ENCODE measurements at places on chromosomes 6 and 20.
A peak's percentile ranks its signal among the peaks of the same experiment; 100 is the strongest.

DNA sequence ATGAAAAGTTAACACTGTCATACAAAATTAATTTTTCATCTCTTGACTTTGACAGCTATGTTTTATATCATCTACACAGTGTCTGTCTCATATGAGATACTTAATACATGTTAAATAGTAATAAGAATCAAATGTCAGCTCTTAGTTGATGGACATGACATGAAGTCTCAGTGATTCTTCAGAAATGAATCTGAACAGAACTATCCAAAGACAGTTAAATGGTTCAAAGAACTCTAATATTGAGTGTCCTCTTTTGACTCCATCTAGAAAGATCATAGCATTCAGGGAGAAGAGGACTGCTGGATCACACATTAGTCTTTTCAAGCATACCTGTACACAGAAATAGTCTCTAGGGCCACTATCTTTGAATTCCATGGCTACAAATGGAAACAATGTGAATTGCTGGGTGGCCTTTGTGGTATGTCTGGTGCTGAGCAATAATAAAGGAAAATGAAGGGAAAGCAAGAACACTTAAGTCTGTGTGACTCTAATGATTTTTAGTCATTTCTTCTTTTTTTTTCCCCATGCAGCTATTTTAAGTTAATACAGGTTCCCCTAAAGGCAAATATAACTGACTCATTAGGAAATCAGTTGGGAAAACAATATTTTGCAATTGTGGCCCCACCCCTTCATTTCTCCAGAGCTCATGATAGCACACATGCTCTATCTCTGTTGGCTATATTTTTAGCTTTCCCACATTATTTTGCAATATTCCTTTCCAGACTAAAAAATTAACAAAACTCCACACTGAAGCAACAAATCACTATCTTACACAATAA, 367.5 kb downstream of the GRIK2 start:
- DNase-seq = no peak

- DNase-seq = no peak
Observed at GRCh38 chr20:13870170-13870748, 85.4 kb downstream of the NDUFAF5 start.

GRCh38 chr6:26300359-26300758, 64.6 kb upstream of the BTN3A2 start:
- no peak for DNase-seq

- no peak for DNase-seq
Observed at GRCh38 chr6:4543596-4543995, 232.6 kb upstream of the CDYL start.

GRCh38 chr6:165090242-165090641, 219.2 kb downstream of the C6orf118 start:
- DNase-seq = no peak

- DNase-seq = no peak
Observed at GRCh38 chr6:145080651-145081050, 654.7 kb downstream of the EPM2A start.

DNA sequence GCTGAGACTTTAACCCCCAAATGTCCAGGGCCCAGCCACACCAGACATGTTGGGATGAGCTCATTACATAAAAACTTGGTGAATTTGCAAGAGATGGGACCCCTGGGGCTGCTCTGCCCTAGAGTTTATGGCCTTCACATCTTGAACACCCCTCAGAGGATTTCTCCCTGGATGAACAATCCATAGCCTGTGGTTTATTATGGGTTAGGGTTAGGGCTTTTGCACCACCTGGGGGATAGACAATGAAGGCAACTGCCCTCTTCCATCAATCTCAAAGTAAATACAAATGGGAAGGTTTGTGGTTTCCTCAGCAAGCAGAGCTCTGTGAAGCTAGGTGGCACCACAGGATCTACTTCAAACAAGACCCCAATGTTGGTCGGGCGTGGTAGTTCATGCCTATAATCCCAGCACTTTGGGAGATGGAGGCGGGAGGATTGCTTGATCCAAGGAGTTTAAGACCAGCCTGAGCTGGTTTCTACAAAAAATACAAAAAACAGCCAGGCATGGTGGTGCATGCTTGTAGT, 17.4 kb downstream of the SPINT3 start:
- DNase-seq = no peak

DNA sequence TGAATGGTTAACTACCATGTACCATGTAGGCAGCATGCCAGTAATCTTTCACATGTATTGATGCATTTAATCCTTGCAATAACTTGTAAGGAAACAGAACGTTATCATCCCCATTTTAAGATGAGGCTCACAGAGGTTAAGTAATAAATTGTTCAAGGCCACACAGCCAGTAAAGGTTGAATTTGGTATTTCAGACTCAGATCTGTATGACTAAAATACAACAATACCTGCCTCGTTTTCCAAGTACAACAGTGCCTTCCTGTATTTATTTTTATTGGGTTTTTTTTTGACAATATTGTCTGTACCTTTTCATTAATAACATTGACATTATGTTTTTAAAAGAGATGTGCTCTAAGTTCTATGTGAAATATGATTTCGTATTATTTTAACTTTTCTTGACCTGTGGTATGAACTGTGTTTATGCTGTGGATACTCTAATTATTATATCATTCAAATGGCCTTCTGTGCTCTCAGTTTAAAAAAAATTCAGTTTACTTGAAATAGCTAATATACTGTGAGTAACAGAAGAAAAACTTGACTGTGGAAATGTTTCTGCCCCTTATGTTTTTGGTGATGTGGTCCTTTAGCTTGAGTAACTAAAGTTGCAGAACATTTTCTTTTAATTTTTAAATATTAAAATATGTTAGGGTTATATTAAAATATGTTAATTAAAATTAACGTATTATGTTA, 39.7 kb downstream of the XRN2 start:
- DNase-seq = no peak

- DNase-seq = no peak
Observed at GRCh38 chr6:111652156-111652555, 46.5 kb upstream of the TRAF3IP2 start.

GRCh38 chr6:45830441-45831139, 185.1 kb downstream of the CLIC5 start:
- peak; percentile 29 for DNase-seq

DNA sequence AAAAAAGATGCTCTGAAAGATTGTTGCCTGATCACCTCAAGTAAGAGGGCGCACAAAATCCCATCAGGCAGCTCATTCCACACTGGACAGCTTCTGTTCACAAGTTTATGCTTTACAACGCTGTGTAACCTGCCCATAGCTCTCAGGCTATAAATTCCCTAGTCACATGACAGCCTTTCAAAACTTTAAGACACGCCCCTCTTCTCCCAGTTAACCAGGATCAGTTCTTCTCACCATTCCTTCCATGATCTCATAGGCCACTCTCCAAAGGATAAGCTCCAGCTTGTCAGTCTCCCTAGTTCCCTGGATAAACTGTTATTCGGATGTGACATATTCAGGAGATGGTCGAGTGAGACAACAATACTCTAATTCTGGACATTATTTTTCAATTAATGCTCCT, 15.0 kb downstream of the ADNP start:
- DNase-seq = peak; percentile 60

GRCh38 chr6:128099571-128100197, 198.8 kb upstream of the THEMIS start:
- DNase-seq = no peak

GRCh38 chr6:78611102-78611620, 256.2 kb upstream of the IRAK1BP1 start:
- DNase-seq = no peak

DNA sequence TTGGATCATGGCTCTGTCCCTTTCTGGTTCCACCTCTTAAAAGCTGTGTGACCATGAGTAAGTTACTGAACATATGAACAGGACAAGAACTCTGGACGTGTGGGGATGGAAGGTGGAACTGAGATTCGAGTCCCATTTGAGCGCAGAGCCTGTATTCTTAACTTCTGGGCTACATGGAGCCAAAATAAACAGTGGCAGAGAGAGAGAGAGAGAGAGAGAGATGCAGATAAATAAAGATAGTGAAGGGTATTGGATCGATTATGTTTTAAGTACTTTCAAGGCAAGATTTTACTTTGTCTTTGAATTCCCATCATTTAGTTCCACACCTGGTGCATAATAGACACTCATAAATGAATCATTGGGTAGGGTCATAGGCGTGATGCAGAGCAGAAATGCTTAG, 39.7 kb downstream of the SLC35D3 start:
- DNase-seq = no peak

- DNase-seq = no peak
Observed at GRCh38 chr6:111121789-111122350, 34.6 kb downstream of the SLC16A10 start.

- no peak for DNase-seq
Observed at GRCh38 chr6:145139140-145139850, 596.0 kb downstream of the EPM2A start.

DNA sequence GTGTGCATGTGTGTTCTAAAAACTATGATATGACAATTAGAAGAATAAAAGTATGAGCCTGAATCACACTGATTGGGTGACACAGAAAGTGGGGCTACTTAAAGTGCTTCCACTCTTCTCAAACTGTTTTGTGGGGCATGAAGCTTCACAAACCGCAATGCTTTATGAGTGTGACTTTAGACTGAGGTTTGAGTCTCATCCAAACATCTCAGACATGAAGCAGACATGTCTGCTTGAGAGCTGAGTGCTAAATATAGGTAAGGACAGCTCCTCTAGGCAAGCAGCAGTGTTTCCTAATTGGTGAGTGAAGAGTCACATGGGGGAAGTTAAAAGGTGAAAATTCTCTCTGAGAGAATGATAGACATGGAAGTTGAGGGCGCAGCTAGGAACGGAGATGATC, 726.9 kb upstream of the CITED2 start:
- DNase-seq = no peak

- DNase-seq = peak; percentile 19
Observed at GRCh38 chr6:82129797-82130196, 117.7 kb downstream of the IBTK start.

- DNase-seq = no peak
Observed at GRCh38 chr6:107730106-107730505, 94.0 kb downstream of the SCML4 start.

DNA sequence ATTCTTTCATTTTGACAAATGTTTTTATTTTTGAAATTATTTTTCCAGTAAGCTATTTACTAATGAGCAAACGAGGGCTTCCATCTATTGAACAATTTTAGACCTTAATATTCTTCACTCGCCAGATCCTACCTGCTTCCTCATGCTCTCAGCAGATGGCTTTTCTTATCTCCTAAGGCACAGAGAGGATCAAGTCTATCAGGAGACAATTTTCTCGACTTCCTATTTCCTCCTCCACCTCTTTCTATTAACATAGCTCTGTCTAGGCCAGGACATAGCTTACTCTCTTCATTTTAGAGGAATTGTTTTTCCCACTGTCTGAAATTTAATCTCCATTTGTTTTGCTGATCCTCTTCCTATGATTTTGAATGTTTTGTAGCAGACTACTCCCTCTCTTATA, 87.0 kb upstream of the MAN1A1 start:
- no peak for DNase-seq

- no peak for DNase-seq
Observed at GRCh38 chr6:55034752-55035151, 139.6 kb upstream of the HCRTR2 start.

GRCh38 chr20:2416541-2417212, 36.0 kb downstream of the TGM6 start:
- no peak for DNase-seq

GRCh38 chr6:38493931-38494547, 145.7 kb downstream of the BTBD9 start:
- DNase-seq = peak; percentile 85

- no peak for DNase-seq
Observed at GRCh38 chr6:112325444-112325843, 21.7 kb upstream of the RFPL4B start.

GRCh38 chr6:6746333-6746969, 157.9 kb downstream of the LY86 start:
- DNase-seq = no peak

DNA sequence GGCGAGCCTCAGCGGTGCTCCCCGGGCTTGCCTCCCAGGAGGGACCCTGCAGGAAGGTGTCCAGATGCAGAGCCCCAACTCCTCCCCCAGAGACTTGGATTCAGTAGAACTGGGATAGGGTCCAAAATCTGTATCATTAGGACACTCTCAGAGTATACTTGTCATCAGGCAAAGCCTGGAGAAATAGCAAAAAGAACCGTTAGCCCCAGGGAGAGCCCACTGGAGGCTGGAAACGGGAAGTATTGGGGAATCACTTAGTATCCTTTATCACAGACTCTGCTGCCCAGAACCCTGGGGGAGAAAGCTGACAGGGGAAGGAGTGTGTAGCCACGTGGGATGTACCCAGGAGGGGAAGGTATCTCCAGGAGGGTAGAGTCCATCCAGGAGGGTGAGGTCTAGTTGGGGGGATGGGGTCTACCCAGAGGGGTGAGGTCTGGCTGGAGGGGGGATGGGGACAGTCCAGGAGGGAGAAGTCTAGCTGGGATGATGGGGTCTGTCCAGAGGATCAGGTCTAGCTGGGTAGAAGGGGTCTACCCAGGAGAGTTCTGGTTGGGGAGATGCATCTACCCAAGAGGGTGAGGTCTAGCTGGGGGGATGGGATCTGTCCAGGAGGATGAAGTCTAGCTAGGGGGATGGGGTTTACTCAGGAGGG, 107.2 kb downstream of the LY86 start:
- peak; percentile 54 for DNase-seq

DNA sequence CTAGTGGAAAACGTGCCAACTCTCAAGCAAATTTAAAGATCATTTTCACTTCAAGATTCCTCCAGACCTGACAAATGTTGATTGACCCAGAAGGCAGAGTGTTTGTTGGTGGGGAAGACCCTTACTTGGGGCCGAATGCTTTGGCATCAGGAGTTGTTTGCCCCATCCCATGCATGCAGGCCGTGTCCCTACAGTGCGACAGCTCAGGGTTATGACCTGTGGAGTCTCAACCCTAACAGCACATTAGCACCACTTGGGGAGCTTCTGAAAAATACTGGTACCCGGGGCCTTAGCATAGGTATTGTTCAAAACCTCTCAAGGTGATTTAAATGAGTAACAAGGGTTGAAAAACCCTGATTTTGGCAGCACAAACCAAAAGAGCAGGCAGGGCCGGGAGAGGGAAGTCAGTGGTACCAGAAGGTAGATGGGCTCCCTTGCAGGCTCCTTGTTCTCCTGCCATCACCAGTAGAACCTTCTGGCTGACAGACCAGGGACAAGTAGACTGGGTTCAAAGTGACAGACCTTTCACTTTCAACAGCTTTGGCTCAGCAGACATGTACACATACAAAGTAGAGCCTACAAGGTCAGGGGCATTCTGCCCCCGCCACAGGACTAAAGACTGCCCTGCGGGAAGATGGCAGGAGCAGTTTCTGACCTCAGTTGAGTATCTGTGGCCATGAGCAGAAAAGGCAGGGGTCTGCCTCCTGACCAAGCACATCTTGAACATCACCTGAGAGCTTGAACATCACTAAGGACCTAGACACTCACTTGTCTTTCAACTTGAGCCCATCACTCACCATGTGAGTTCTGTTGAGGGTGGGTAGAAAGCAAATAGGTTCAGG, 39.6 kb downstream of the PLCG1 start:
- DNase-seq = no peak

GRCh38 chr6:89596484-89596883, 42.1 kb downstream of the LYRM2 start:
- no peak for DNase-seq

DNA sequence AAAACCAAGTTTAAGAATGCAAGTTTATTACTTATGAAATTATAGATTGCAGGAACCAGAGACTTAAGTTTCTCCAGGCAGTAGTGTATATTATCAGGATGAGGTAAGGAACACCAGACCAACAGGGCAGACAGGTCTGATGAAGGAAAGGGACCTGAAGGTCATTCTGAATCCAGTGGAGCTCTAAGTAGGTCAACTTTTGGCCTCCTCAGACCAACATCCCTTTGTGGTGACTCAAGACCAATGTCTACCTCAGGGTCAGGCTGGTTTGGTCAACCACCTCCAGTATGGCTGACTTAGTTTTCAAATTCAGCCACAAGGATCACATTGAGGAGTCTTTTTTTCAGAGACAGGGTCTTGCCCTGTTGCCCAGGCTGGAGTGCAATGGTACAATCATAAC, 38.7 kb upstream of the TFAP2A start:
- DNase-seq = no peak

Data from umbilical cord (tissue), 2 donors.